IPS DF 19.7 (cell line): ENCODE measurements at places on chromosomes 5 and 9.

DNA sequence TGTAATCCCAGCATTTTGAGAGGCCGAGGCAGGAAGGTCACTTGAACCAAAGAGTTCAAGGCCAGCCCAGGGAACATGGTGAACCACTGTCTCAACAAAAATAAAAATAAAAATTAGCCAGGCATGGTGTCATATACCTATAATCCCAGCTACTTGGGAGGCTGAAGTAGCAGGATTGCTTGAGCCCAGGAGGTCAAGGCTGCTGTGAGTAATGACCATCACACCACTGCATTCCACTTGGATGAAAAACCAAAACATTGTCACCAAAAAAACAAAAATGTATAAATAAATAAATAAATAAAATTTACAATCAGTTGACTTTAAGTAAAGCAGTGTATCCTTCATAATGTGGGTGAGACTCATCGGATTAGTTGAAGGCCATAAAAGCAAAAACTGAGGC lies 541.4 kb downstream of the CSNK1G3 start:
- no peak for DNase-seq

DNA sequence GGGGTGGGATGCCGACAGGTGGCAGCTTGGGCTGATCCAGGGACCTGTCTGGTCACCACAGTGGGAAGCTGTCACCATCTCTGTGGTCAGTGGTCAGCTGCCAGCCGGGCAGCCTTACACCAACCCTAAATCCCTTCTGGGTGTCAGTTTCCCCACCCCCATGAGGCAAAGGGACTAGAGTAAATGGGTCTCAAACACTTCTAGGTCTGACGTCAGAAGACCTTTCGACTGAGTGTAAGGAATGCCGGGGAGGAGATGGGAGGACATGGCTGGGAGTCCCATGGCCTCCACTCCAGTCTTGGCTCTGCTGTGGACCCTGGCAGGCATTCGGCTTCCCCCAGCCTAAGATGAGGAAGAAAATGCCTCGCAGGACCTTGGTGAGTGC lies 40.3 kb upstream of the SLC25A51 start:
- DNase-seq: no peak

DNA sequence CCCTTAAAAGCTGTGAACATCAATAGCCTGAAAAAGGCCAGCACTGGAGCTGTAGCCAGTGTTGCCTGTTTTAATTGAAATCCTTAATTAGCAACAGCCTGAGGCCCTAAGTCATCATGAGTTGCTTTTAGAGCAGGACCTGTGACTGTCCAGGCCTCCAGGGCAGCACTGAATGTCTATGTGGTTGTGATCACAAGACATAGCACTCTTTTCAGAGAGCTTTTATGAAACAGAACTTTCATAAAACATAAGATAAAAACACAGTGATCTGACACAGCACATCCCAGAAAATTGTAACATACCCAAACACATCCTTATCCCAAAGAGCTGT lies 85.5 kb upstream of the MYO10 start:
- no peak for DNase-seq

- no peak for DNase-seq
Measured at GRCh38 chr5:154236536-154237375, 46.2 kb downstream of the GALNT10 start.

DNA sequence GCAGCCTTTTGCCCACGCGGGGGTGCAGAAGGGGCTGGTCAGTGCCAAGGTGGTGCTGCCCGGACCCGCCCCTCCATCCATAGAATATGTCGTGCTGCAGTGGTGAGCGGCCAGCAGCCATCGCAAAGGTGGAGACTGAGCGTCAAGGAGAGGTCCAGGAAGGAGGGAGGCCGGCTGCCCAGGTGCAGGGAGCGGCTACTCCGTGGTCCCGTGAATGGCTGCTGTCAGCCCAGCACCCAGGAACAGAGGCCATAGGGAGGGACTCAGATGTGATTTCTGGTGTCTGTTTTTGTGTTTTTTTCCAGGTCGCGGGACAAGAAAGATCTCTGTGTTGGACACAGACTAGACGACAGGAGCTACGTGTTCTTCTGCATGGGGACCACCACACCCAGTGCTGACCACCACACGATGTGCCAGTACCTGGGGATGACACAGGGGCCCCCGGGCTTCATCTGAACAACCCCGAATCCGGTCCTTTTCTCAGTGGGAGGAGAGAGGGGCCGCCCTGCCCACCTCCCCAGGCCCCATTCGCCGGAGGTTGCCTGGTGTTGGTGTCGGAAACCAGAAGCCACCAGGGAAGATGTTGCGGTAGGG lies 29.0 kb downstream of the PAEP start:
- DNase-seq: no peak
